SHP77 treated with DMSO at 0.1 percent for 48 hours (cell line): ENCODE measurements at places on chromosomes 6 and 20.
A peak's percentile ranks its signal among the peaks of the same experiment; 100 is the strongest.

DNA sequence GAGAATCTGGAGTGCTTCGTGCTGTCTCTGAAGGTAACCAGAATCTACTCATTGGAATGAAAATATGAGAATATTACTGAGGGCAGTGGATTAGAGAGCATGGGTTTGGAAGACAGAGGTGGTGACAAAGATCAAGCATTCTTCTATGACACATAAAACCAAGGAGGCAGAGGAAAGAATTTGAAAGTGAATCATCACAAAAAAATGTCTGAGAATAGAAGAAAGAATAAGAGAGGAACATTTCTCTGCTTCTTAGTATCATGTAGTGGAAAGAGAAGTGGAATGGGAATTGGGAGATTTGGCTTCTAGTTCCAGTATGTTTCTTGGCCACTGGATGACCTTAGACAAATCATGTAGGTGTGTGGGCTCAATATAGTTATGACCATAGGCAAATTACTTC is 474.0 kb downstream of the TFAP2B start:
- DNase-seq, result no peak

DNA sequence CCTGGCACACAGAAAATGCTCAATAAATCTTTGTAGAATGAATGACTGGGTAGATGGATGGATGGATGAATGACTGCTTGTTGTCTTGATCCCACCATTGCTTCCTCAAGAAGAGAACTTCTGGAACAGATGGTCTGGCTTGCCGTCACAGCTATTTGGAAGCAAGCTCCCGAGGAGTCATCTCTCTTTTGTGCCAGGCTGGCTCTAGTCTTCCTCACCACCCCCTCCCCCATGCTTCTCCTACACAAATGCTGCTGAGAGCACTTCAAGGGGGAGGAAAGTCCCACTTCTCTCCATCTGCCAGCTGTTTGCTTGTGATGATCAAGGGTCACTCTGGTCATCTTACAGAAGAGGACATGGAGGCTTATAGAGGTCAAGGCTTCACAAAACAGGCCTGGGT is 11.6 kb upstream of the KCNG1 start:
- no peak for DNase-seq

- no peak for DNase-seq
Observed at GRCh38 chr6:95804847-95805541, 210.8 kb upstream of the FUT9 start.

- DNase-seq, result no peak
Observed at GRCh38 chr6:166483573-166484250, 101.0 kb upstream of the MPC1 start.

- DNase-seq, result no peak
Observed at GRCh38 chr6:39430871-39431523, 108.5 kb upstream of the KCNK16 start.

GRCh38 chr20:10090588-10091166 is 55.9 kb downstream of the ANKEF1 start:
- peak; percentile 33 for DNase-seq

DNA sequence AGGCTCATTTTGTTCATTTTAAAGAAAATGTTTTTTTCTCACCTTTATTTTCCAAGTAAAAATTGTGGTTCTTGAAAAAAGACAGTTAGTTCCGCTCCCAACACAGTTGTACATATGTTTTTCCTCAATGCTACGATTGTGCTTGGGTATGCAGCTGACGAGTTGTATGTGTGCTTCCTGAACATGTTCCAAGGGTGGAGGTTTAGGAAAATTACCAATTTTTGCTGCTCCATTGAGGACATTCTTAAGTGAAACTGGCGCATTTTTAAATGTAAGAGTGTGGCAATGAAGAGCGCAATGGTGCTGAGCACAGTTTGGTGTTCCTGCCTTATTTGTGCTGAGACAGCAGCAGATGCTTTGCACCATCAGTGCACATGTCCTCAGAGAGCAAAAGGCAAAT is 70.3 kb upstream of the CLDN20 start:
- no peak for DNase-seq

DNA sequence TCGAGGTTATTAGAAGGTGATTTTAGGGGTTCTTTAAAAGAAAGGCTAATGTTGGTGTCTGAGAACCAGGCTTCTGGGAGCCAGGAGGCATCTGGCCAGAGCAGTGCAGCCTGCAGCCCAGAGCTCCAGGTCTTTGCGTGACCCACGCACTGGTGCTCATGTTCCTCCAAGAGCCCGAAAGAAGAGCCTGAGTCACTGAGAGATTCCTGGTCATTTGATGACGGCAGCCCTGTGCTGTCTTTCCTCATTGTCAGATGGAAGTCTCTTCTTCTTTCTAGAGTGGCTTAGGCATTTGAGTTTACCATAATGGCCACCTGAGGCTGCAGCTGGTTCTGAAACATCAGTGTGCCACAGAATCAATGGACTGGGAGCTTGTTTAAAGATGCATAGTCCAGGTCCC is 46.4 kb downstream of the CD109 start:
- DNase-seq, result no peak

- DNase-seq, result no peak
Observed at GRCh38 chr6:133179481-133179880, 61.7 kb upstream of the EYA4 start.

- no peak for DNase-seq
Observed at GRCh38 chr20:61973515-61974356, 91.9 kb downstream of the TAF4 start.

DNA sequence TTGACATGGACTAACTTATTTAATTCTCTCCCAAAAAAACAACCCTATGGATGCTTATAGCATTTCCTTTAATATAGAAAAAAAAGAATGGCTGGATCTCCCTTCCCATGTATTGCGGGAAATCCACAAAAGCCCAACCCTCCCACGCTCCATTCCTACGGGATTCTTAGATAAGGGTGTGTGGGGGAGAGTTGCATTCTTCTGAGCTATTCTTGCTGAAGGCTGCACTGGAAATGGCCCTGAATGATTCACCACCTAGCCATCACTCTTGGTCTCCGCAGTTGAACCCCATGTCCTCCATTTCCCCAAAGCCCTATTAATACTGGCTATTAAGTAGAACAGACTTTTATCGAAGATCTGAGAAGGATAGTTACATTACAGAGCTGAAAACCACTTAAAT is 41.9 kb upstream of the ADGRF5 start:
- DNase-seq, result no peak

GRCh38 chr6:136655239-136656014 is 105.2 kb upstream of the MAP7 start:
- DNase-seq, result no peak

GRCh38 chr6:2376429-2377355 is 131.3 kb upstream of the GMDS start:
- peak; percentile 31 for DNase-seq
